ENCODE measurements at places on chromosomes 11 and 22.

DNA sequence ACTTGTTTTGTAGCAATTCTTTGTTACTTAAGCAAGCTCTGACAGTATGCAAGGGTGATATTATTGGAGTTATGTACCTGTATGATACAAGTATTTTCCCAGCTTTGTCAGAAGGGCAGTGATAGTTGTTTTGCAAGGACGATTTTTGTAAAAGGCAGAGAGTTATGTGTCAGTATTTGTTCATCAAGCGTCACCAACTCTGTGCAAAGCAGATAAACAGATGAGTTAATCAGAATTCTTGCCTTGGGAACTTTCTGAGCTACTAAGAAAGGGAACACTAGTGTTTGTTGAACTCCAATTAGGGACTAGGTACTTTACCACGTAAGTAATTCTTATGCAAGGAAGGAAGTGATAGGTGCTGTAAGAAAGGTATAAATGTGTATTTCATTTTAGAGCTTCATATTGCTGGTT lies 1.4 kb downstream of the USP47 start:
- DNase-seq: no peak

DNA sequence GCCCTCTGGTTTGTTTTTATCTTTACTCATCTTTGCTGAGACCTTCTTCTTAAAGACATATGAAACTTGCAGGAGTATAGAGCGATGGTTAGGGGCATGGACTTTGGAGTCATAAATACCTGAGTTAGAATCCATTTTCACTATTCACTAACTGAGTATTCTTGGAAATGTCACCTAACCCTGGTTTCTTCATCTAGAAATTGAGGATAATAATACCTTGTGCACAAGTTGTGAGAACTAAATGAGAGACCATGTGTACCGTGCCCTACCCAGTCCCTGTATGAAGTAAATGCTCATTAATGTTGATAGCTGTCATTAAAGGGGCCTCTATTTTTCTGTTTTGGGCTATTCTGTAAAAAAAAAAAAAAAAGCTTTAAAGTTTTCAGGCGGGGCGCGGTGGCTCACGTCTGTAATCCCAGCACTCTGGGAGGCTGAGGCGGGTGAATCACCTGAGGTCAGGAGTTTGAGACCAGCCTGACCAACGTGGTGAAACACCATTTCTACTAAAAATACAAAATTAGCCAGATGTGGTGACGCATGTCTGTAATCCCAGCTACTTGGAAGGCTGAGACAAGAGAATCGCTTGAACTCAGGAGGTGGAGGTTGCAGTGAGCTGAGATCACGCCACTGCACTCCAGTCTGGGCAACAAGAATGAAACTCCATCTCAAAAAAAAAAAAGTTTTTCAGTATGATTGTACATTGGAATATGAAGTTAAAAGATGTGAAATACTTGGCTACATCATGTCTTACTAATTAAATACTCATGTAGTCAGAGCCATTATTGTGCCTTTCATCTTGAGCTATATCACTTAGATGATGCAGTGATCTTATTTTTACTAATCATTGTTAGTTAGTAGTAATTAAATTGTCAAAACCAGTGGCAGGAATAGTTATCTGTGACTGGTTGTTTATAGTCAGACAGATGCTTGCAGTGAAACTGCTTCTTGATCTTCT lies 95.0 kb downstream of the AMOTL1 start:
- no peak for DNase-seq

- no peak for DNase-seq
Measured at GRCh38 chr22:21818487-21819182, 48.8 kb downstream of the MAPK1 start.

DNA sequence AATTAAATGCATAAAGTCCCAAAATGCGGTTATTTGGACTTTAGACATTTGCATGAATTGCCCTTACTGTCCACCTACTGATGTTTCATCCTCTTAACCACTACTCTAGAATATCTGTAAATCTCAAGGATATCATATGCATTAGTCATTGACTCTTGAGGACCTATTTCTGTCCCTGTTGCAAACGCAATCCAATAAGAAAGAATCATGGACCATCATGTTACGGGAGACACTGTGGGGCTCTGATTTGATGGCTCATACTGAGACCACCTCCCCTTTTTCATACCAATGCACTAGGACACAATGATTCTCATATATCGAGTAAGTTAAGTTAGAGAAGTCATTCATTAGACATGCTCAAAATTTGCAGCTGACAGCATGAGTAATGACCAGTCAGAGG lies 14.4 kb downstream of the POU2AF2 start:
- no peak for DNase-seq

GRCh38 chr11:114065094-114065493 lies 5.6 kb downstream of the ZBTB16 start:
- DNase-seq: no peak

DNA sequence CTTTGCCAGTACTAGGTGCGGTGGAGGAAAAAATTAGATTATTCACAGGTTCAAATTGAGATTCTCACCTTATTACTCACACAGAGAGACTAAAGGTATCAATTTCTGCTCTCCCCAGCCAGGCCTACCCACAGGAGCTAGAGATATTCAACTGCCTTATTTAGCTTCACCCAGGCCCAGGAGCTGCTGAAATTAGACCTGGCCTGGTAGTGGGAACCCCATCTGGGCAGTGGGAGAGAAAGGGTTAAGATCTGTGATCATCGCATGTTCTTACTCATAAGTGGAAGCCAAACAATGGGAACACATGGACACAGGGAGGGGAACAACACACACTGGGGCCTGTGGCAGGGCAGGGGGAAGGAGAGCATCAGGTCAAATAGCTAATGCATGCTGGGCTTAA lies 20.9 kb upstream of the MICAL2 start:
- no peak for DNase-seq

GRCh38 chr22:30372915-30373314 lies 14.3 kb downstream of the RNF215 start:
- no peak for DNase-seq

- no peak for DNase-seq
Measured at GRCh38 chr22:22934543-22935055, 47.0 kb downstream of the IGLL5 start.

GRCh38 chr11:82639251-82639650 lies 94.4 kb downstream of the FAM181B start:
- DNase-seq: no peak

DNA sequence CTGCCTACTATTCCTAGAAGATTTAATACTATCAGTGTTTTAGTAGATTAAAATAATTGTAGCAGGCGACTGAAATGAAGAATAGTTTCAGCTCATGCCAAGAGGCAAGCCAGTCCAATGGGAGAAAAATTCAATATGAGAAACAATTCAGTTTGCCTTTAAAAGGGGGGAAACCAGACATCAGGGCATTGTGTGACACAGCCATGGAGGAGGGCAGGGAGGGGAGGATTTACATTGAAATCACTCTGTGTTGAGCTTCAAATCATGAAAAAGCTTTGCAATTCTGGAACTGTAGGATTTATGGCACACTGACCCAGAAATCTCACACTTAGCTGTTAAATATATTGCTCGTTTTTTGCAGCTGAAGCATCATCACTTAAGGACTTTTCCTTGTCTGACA lies 4.6 kb downstream of the SLC1A2 start:
- DNase-seq: no peak

- no peak for DNase-seq
Measured at GRCh38 chr11:131118247-131118646, 202.0 kb upstream of the SNX19 start.

DNA sequence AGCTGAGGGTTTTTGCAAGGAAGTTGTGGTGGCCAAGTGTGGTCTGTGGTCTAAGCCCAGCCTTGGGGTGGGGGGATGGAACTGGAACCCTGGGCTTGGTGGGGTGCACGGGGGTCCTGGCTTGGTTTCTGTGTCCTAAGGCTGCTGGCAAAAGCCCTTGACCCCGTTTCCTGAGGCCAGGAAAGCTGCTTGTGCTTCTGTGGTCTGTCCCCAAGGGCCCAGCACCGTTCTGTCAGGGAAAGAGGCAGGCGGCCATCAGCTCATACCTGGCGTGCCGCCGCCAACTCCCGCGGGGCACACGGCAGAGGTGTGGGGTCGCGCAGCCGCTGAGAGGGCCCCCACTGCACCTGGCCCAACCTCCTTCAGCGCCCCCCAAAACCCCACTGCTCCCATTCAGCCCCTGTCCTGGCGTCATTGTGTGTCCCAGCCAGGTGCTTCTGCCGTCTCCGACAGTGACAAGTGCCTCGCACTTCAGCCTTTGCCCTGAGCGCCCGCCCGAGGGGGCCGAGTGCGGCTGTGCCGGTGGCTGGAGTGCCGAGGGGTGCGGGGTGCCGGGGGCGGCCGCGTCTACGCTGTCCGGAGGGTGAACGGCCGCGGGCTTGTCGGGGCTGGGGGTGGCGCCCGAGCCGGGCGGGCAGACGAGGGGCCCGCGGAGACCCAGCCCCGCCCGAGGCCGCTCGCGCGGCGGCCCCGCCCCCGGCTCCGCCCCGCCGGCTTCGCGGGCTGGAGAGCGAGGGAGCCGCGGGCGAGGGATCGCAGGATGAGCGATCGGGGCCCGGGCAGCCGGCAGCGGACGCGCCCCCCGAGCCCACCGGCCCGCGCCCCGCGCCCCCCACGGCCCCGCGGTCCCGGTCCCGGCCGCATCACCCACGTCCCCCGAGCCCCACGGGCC lies at the start of gene CNIH2:
Gene CNIH2, plus strand, starts transcription at position 705 of the 892 bp plus-strand sequence. CDS start 282 bp downstream, outside the sequence.
- no peak for DNase-seq

DNA sequence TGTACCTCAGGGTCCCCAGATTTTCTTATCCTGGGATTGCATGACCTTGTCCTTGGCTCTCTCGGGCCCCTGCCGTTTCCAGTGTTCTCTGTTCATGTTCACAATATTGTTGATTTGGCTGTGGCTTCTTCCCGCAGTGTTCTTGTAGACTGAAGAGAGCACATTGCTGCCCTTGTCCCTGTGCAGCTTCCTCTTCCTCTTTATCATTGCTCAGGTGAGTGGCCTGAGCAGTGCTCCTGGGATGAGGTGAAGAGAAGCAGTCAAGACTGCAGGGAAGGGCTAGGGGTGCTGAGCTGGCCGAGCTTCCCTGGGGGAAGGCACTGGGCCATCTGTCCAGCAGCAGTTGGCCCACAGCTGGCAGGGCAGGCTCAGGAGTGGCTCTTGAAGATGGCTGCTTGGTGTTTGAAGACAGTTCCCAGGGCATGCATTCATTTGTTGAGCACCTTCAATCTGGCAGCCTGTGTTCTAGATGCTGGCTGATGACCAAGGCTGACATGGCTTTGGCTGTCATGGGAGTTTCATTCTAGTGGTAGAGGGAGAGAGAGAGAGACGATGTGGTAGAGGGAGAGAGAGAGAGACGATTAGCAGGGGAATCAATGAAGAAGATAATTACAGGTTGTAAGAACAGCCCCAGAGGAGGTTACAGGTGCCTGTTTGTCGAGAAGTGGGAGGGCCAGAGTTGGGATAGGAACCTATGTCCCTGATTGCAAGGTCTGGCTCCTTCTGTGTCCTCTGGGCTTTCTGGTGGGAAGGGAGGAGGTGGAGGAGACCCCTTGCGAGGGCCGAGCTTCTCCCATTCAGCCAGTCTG lies 17.4 kb downstream of the BMAL1 start:
- DNase-seq: no peak

DNA sequence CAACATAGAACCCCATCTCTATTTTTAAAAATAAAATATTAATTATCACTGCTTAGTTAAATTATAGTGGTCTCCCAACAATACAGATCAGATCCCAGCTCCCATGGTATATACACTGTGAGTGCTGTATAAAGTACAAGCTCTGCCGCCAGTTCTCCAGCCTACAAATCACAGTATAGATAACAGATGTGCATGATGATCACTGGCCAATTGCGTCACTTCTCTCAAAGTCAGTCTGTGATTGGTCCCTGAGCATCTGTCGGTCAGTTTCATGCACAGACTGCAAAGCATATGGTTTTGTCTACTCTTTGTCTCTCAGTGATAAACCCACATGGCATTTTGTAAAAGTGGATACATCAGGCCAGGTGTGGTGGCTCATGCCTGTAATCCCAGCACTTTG lies 15.7 kb downstream of the PPARA start:
- no peak for DNase-seq

DNA sequence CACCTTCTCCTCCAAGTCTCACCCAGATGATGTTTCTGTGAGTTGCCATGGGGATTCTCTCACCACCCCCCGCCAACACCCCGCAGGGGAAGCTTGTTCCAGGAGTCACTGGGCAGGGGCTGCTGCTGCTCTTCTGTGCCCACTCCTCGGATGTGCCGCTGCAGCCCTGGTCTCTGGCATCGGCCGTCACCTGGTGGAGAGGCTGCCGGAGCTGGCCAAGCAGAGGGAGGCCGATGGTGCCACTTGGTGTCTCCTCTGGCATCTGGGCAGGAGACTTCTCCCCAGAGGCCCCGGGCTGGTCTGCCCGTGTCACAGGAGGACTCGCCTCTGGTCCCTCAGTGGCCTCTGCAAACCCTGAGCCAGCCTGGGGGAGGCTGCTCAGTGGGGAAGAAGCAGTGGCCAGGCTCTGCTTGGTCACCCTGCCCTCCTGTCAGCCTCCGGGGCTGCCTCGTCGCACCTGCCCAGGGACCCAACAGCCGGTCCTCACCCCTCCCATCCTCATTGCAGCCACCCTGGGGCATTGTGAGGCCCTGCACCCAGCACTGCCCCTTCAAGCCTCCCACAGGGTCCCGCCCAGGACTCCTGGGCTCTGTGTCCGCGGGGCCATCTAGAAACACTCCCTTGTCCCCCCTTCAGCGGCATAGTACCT lies 424 bp upstream of the ADORA2A start:
- no peak for DNase-seq

DNA sequence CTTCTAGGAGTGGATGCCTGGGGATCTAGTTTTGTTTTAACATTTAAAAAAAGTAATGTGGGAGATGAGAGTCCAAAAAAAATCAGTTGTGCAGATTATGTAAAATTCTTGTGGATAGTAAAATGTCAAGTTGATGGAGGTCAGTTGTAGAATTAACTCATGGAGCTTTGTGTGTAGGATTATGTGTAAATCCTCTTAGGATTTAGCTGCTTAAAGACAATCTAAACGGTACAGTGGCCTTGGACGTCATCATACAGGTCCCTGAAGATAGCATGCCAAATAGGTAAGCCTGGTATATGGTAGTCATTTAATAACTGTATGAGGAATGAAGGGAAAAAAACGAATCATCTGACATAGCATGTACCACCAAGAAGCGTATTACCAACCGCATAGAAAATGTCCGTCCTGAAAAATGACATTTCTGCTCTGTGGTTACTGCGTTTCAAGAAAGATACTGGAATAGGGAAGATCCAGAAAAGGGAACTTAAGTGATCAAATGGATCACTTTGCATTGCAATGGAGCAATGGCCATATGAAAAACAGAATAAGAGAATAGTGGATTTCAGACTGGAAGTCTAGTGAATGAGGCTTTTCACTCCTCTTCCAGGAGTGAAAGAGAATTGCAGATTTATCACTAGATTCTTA lies 61.3 kb downstream of the BCL2L13 start:
- no peak for DNase-seq

DNA sequence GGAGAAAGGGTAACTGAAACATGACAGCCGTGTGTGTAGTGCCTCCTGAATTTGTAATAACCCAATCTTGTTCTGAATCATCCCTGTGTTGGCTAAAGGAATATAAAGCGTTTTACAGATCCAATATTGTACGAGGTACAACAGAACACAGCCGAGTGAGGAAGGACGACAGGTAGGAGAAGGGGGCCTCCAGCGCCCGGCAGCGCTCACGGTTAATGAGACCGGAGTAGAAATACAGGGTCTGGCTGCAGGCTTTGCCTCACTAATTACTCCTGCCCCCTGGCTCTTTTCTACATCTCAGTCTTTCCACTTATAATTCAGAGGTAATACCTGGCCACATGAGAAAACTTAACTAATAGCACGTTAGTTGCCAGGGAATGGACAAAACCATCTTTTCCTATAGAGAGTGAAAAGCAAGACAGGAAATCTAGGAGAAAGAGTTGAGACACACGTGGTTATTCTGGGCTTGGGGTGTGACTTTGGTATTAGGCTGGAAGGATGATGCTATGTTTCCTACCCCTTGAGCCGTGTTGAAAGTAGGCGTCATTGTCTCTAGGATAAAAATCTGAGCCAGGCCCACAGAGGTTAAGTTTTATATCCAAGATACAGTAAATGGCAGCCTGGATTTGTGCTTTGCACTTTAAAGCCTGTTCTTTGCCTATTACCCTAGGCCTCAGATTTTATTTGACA lies 54.1 kb downstream of the GRIK4 start:
- DNase-seq: no peak
